Endothelial cell of coronary artery (primary cell): ENCODE measurements at places on chromosomes 5 and 9. TPM values are rescaled to one million over a fixed set of nuclear protein-coding genes. Genes with fewer than 3 reads are reported as not detected.

PCDHA9 gene
- total RNA-seq = 0.09 TPM in 2 replicates

PCDHAC1 gene
- 0.18 and 0.19 TPM in 2 replicates for total RNA-seq

HRH2 gene
- under 0.01 and 0.09 TPM in 2 replicates for total RNA-seq

SRA1 gene
- total RNA-seq = 19.2 and 20.9 TPM in 2 replicates
